ENCODE measurements at places on chromosomes 7 and 10.

- no peak for DNase-seq
Measured at GRCh38 chr7:98771941-98772603, 97.7 kb downstream of the TMEM130 start.

DNA sequence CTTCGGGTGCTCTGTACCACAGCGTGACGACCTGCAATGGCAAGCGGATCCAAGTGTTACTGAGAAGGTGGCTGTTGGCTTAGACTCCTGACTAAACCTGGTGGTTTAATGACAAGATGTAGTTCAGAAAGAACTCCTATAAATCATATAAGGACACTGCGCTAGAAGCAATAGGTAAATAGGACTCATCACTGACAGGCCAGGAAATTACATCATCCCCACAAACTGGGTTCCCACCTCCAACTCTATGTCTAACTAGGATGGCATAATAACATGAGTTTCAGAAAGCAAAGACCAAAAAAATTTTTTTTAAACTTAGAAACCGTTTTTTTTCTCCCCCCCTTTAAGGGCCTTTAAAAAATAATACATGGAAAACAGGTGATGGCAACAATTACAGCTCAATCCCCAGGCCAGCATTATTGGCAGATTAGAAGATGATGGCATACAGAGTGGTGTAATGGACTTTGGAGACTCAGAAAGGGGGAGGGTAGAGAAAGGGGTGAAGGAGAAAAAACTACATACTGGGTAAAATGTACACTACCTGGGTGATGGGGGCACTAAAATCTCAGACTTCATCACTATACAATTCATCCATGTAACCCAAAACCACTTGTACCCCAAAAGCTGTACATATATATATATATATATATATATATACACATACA, 81.4 kb upstream of the FAM133B start:
- no peak for DNase-seq

DNA sequence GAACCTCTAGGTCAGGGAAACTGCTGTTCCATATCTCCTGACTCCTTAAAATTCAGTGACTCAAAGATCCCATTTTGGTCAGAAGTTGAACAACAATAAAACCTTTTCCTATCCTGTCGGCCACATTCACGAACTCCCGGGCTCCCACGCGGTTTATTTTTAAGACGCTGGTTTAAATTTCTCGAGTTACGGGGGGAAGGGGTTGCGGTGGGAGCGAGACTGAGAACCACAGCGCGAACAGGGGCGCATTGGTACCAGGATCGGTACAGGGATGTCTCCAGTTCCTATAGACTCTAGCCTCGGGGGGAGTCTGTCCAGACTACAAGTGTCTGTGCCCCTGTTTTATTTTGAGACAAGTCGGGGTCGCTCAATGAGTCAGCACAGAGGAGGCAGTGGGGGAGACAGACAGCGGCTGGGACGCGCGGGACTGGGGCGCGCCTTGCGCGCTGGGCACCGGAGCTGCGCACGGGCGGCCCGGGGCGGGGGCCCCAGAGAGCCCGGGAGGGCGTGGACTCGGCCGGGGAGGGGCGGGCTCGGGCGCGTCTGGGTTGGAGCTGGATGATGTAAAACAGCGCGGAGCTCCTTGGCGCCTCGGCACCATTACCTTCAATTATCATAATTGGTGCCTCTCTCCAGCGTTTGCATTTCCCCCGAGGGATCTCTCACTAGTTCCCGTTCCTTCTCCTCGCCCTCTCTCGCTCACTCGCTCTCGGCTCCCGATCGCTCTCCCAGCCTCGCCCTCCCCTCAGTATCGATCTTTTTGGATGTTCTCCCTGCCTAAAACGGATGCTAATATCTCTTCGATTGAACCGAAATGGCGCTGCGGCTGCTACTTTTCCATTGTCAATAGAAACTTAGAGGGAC, 8.7 kb upstream of the BAMBI start:
- no peak for DNase-seq

GRCh38 chr7:4209966-4210365, 472.1 kb upstream of the FOXK1 start:
- no peak for DNase-seq

DNA sequence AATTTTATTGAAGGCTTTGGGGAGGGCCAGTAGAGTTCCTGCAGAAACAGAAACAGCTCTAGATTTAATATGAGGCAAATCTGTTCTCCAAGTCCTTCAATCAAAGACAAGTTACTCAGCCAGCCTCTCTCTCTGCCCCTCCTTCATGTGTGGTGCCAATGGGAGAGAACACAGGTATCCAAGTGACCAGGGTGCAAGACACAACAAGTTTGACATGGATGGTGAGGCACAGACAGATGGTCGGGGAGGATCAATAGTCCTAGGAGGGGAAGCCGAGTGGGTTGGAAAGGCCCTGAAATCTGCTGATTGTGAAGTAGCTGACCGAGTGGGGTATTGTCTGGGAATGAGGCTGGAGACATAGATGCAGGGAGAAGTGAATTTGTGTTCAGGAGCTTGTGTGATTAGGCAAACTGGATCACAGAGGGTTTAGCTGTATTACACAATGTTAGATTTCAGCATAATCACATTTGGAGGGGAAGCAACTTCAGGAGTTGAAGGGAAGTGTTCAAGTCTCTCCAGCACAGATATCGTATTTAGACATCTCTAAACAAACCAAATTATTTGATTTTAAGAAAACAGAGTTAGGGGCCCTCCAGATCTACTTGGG, 1.5 kb downstream of the GIMAP1 start:
- DNase-seq: no peak

DNA sequence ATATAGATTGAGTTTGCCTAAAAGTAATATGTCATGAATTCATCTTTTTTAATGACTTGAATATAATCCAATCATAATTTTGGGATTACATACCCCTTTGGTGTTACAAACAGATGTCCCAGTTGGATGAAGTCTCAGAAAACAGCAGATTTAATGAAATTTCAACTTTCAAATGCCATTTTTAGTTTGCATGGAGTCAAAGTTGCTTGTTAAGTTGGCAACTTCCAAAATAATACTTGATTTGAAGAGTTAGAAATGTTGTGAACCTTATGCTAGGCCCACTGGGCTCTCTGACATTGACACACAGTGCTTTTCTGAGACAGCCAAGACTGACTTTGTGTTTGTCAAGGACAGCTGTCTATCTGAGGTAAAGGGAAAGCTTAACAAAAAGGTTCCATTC, 248.1 kb downstream of the KIF20B start:
- DNase-seq: no peak

DNA sequence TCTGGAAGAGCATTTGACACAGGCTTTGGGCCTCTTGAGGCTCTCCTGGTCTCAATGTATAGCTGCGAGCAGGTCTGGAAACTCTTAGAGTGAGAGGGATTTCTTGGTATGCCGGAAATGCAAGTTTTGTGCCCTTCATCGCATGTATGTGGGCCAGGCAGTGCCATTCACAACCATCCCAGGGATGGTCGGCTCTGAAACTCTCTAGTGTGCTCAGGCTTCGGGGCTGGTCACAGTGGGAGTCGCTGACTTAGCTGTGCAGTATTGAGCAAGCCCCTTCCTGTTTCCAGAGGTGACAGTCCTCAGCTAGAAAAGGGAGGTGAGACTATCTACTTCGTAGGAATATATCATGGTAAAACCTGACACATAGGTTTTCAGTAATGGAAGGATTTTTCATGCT, 2.0 kb upstream of the AOAH start:
- no peak for DNase-seq

DNA sequence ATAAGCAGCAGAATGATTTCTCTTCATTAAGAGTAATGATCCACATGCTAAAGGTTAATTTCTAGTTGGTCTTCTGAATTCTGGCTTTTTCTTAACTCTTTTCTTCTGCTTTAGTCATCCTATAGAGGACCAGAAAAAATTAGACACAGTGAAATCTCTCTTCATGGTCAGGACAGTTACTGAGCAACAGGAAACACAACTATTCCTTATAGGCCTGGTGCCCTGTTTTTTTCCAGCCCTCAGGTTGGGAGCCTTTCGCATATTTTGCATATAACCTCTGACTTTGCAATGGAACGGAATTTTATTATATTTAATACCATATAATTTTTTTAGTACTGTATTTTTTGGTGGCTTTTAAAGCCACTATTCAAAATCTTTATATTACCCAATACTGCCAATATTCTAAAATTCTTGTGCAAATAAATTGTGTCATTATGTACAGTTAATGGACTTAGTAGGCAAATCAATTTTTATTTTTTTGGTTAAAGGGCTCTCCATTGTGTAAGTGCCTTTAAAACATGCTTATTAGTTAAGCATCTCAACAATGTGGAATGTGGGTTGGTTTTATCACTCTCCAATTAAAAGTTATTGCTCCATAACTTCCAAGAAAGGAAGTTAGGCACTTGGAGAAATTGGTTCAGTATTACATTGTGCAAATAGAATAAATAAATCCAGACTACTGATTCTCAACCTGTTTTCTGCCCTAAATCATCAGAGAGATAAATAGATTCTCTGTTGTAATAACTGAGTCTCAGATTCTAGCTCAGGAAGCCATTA, 22.5 kb downstream of the ARL4A start:
- no peak for DNase-seq

DNA sequence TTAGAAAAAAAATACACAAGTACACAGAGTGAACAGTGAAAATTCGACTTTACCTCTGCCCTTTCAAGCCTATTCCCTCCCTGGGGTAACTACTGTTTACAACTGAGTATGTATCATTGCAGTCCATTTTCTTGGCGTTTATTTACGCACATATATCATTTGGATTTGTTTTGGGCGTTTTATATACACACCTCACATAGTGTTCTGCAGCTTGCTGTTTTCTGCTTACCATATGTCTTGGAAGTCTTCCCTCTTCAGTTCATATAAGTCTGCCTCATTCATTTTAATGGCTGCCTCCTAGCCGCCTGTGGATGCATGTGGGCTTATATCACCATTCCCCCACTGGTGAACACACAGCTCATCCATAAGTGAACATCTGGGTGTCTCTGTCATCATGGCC, 41.6 kb upstream of the COL13A1 start:
- no peak for DNase-seq

DNA sequence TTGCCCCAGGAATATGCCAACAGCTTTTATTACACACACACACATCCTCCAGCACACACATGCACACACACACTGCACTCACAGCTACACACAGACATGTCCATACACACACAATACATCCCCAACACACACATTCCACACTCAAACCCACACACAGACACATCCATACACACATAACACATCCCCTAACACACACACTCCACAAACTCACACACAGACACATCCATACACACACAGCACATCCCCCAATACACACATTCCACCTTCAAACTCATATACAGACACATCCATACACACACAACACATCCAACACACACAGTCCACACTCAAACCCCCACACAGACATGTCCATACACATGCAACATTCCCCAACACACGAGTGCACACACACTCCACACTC, 19.1 kb downstream of the SH3PXD2A start:
- DNase-seq: no peak

GRCh38 chr10:73217628-73218027, 29.4 kb downstream of the DNAJC9 start:
- DNase-seq: no peak

GRCh38 chr7:87027900-87028299, 31.6 kb downstream of the ELAPOR2 start:
- DNase-seq: no peak

DNA sequence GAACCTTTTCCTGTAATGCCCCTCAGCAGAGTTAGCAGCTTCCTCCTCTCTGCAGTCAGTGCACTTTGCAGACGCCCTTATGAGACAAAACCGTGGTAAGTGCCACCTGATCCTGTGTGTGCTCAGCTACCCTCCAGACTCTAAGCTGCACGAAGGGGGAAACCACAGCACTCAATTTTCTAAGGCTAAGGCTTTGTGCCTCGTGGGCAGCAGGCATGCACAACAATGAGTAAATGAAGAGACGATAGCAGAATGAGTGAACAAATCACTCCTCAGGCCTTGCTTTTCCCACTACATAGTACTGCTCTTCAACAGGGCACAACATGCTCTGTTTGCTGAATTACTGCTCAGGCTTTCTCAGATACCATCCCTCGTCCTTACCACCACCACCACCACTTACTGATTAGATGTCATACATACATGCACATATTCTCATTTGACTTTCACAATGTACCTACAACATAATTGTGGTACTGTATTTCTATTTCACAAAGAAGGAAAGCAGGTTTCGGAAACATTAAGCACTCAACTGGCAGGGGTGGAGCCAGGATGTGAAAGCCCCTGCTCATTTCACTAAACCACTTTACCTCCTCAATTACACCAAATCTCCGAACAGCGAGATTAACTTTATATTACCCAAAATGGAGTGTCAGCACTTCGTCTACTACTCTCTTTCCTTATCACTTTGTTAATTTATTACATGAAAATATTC, 85.4 kb downstream of the ICA1 start:
- DNase-seq: no peak

- no peak for DNase-seq
Measured at GRCh38 chr7:130669085-130669700, 645 bp upstream of the COPG2 start.

GRCh38 chr10:87740254-87740655, 77.8 kb downstream of the ATAD1 start:
- DNase-seq: no peak

DNA sequence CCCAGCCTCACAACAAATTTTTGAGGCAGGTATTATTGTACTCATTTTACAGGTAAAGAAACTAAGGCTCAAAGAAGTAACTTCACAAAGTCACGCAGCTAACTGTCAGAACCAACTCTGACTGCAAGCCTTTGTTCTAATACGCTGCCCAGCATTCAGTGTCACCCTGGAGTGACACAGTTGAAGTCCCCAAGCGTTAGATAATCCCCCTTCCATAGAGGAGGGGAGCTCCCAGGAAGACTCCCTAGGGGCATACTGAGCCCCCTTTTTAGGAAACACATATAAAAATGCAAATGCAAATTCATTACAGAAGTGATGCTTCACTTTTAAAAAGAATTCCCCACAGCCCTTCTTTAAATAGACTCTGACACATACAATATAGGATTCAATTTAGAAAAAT, 101.0 kb upstream of the MACROH2A2 start:
- no peak for DNase-seq

- DNase-seq: no peak
Measured at GRCh38 chr7:159091480-159092475, 52.9 kb downstream of the VIPR2 start.

DNA sequence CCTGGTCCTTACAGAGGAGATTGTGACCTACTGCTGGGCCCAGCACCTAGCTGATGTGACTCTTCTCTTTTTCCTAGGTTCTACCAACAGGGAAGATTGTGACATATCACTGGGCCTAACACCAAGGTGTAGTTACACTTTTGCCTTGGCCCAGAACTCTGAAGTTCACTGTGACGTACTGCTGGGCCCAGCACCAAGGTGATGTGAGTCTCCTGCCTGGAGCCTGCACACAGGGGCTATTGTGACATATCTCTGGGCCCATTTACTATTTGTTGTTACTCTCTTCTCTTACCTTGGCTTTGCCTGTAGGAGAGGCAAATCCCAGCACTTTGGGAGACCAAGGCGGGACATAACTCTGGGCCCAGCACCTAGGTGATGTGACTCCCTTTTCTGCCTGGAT, 23.1 kb upstream of the ZNF107 start:
- no peak for DNase-seq

GRCh38 chr10:4545062-4545461, 280.9 kb upstream of the AKR1E2 start:
- DNase-seq: no peak
